ENCODE measurements at places on chromosomes 3 and 15.

GRCh38 chr3:29280404-29281093 lies at the start of gene RBMS3:
RBMS3 (plus strand) TSS chr3:29281071.
- DNase-seq, result no peak

GRCh38 chr3:71262364-71263265 lies 320.9 kb downstream of the FOXP1 start:
- DNase-seq, result no peak

GRCh38 chr3:179646177-179646576 lies 6.7 kb upstream of the USP13 start:
- no peak for DNase-seq

- DNase-seq, result no peak
These were observed 2.0 kb downstream of the LYSMD2 start for GRCh38 chr15:51735228-51736010.

- DNase-seq, result no peak
These were observed 530.0 kb downstream of the MECOM start for GRCh38 chr3:169133178-169134161.

- DNase-seq, result no peak
These were observed 120.2 kb downstream of the NEDD4 start for GRCh38 chr15:55873024-55873720.

- DNase-seq, result no peak
These were observed 638.0 kb downstream of the OTOL1 start for GRCh38 chr3:162134571-162134970.
